Regular cardiac myocyte (primary cell): ENCODE measurements at places on chromosomes 4 and X. TPM values are rescaled to one million over a fixed set of nuclear protein-coding genes. Genes with fewer than 3 reads are reported as not detected.

The GLRA2 gene
- not detected in 2 replicates for total RNA-seq

The RTL5 gene
- 2.0 and 3.3 TPM in 2 replicates for total RNA-seq

The PCSK1N gene
- 0.19 and 0.85 TPM in 2 replicates for total RNA-seq

The AP1AR gene
- 19.4 and 29.6 TPM in 2 replicates for total RNA-seq

The FAM13A gene
- total RNA-seq, result 20.1 and 41.4 TPM in 2 replicates

The SOWAHB gene
- total RNA-seq, result not detected in 2 replicates

The HTN3 gene
- total RNA-seq, result not detected in 2 replicates

The GABRE gene
- 23.0 and 29.9 TPM in 2 replicates for total RNA-seq

The FAM9C gene
- total RNA-seq, result not detected in 2 replicates
